ENCODE measurements at places on chromosomes 1 and 21.
A peak's percentile ranks its signal among the peaks of the same experiment; 100 is the strongest.

DNA sequence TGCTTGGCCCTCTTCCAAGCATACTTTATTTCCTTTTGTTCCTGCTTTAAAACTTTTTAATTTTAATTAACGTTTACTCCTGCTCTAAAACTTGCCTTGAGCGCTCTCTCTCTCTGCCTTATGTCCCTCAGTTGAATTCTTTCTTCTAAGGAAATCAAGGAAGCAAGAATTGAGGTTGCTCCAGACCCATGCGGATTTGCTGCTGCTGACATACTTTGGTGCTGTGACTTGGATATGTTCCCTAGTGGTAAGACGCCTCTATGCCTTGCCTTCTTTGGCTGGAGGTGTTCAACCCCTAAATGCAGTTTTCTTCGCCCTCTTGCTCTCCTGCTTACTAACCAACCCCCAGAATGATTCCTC is 148.1 kb downstream of the ADSS2 start:
- no peak for DNase-seq

GRCh38 chr1:54200519-54200997 is 591 bp downstream of the MRPL37 start:
- no peak for DNase-seq

DNA sequence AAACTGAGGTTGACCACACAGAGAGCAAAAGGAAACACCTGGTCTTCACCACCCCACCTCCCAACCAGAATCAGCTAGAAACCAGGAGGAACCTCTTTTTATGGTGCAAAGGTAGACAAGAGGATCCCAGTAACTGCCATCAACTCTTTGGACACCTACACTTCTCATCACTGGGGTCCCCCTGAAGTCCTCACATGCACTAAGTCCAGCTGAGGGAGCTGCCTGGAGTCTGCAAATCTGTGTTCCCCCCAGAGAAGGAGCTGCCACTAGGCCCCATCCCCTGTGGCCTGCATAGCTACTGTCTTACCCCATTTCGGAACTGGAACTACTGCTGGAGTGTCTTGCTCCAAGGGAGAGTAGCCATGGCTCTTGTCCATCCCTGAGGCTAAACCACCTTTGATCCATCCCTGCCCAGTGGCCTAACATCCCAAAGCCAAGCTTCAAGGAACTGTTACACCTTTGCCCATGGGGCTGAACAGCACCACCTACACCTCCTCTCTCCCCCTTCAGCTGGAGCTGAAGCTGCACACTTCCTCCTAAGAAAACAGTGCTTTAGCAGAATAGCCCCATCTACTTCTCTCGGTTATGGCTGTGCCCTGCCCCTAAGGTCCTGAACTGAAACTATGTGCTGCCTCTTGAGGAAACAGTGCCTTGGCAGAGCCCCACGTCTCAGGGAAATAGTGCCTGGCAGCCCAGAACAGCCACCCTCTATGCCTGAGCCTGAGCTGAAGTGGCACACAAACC is 85.4 kb upstream of the CD53 start:
- peak; percentile 24 for DNase-seq

DNA sequence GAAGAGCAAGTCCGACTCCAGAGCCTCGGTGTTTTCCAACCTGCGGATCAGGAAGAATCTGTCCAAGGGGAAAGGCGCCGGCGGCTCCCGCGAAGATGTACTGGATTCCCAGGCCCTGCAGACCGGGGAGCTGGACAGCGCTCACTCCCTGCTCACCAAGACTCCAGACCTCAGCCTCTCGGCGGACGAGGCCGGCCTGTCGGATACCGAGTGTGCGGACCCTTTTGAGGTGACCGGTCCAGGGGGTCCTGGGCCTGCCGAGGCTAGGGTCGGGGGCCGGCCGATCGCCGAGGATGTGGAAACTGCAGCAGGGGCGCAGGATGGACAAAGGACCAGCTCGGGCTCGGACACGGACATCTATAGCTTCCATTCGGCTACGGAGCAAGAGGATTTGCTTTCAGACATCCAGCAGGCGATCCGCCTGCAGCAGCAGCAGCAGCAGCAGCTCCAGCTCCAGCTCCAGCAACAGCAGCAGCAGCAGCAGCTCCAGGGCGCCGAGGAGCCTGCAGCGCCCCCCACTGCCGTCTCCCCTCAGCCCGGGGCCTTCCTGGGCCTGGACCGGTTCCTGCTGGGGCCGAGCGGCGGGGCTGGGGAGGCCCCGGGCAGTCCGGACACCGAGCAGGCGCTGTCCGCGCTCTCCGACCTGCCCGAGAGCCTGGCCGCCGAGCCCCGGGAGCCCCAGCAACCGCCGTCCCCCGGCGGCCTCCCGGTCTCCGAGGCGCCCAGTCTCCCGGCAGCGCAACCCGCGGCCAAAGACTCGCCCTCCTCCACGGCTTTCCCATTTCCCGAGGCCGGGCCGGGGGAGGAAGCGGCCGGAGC is 827 bp downstream of the FMN2 start:
- DNase-seq = no peak

GRCh38 chr1:111110197-111110899 is 29.5 kb downstream of the DRAM2 start:
- no peak for DNase-seq

GRCh38 chr1:207902566-207902965 is 8.4 kb downstream of the CD34 start:
- DNase-seq = no peak

GRCh38 chr1:206748348-206749030 is 22.1 kb upstream of the IL19 start:
- no peak for DNase-seq

DNA sequence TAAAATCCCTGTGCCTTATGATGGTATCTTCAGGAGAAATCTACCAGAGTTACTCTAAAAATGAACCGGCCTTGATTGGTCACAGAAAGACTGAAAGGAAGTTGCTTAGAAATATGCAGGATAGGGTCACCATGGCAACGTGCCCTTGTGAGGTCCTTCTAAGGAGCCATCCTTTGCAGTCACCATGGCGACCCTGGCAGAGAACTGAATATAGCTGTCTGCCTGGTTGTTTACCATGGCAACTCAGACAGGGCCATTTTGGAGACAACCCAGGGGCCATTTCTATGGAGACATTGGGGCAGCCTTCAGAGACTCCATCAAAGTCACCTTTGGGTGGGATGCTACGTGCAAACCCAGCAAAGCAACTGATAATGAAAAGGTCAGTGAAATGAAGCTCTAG is 43.0 kb downstream of the SNX7 start:
- no peak for DNase-seq

DNA sequence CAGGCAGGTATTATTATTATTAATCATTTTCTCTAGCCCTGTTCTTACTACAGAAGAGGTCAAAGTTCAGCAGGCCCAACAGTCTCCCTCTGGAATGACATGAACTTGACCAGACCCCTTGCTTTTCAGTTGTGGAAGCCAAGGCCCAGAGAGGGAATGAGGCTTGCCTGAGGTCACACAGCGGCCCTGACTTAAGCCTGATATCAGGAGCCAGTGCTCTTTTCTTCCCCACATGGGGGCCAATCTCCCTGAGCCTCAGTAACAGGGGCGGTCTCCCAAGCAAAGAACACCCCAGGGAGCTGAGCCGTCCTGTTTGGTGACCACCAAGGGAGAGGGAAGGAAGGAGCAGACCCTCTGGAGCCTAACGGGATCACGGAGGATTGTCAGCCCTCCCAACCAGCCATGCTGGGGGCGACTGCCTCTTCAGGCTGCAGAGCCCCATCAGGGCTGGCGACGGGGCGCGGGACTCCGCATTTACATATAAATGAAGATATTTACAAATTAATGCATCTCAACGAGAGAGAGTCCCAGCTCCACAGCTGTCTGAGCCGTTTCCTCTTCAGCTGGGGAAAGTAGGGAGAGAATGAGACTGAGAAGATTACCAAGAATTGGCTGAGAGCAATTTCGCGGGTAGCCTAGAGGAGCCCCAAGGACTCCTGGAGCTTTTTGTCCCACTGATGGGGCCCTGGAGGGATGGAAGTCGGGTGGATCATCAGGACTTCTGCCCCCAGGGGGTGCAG is 186.1 kb upstream of the KLHDC7A start:
- DNase-seq = no peak

- no peak for DNase-seq
Observed at GRCh38 chr1:168468042-168468809, 75.6 kb downstream of the XCL2 start.

GRCh38 chr1:154746622-154747299 is 123.3 kb downstream of the KCNN3 start:
- no peak for DNase-seq

DNA sequence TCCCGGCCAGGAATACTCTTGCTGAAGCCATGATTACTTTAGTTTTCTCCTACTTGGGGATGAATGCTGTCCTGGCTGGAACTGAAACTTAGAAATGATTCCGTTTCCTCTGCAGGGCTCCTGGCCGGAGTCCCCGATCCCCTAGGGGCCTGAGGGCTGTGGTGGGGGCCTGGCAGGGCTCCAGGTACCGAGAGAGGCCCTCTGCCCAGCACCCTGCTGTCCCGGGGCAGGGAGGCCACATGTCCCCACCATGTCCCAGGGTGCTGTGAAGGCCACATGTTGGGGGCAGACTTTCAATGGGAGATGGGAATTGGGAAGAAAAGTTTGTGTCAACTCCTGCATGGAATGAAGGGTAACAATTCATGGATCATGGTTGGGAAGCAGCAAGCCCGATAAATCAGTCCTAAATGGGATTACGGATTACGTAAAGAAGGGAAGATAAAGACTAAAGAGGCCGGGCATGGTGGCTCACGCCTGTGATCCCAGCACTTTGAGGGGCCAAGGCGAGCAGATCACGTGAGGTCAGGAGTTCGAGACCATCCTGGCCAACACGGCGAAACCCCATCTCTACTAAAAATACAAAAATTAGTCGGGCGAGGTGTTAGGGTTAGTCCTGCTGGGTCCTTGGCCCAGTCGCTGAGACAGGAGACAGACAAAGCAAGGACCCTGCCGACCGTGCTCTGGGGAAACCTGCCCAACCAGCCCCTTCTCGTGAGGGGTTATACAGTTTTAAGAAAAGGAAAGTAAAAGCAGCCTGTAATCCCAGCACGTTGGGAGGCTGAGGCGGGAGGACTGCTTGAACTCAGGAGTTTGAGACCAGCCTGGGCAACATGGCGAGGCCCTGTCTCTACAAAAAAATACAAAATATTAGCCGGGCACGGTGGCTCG is 37.6 kb downstream of the MORN1 start:
- DNase-seq = no peak

DNA sequence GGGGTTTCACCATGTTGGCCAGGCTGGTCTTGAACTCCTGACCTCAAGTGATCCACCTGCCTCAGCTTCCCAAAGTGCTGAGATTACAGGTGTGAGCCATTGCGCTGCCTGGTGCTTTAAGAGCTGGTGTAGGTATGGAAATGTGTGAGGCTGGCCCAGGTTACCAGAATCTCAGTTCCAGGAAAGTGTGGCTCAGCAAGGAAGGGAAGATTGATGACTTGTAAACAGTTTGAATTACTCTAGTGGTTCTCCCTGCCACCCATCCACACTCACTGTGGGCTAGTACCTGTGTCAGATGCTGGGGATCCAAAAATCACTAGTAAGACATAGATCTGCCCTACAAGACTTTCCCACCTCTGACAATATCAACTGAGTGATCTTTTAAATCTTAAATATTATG is 34.5 kb upstream of the SLC35D1 start:
- DNase-seq = no peak

- DNase-seq = no peak
Observed at GRCh38 chr21:35753308-35753707, 307.0 kb downstream of the SETD4 start.

DNA sequence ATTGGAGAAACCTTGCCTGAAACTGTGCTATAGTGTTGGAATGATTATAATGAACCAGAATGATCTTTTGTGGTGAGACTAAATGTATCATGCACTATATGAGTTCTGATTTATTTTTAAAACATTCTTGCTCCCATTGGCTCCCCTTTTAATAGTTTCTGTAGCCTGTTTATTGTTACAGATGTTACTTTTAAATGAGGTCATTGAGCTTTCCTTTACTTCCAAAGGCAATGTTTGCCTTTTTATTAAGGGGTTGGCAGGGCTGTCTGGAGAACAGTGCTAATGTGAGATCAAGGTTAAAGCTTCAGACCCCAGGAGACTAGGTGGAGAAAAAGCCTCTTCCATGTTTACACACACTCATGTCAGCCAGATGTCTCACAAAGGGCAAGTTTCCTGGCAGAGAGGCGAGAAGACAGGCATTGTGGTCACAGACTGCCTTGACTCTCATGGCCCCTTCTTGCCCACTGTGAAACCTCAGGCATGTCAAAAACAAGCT is 120.6 kb upstream of the RAVER2 start:
- no peak for DNase-seq

- no peak for DNase-seq
Observed at GRCh38 chr1:100995198-100995988, 30.2 kb downstream of the DPH5 start.

DNA sequence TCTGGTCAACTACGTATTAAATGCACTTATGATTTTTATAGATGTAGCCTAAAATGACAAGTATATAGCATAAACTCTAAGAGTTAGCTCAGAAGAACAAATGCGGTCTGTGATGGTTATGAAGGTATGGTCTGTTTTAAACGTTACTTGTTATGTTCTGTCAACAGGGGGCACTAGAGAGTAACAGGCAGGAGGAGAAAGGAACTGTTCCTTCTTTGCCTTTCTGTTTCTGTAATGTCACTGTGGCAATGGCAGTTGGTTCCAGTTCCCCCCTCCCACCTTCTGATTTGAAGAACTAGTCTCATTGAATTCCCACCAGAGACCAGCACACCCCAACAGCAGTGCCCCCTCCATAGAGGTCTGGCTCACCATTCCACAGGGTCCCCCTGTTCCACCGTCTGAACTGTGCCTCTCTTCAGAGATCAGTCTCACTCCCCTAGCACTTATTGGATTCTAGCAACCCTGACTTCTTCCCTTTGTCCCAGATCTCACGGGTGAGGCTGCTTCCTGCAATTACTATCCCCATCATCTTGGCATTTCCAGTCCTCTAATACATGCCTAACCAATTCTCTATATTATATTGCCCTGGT is 14.0 kb downstream of the KRTAP24-1 start:
- DNase-seq = no peak

DNA sequence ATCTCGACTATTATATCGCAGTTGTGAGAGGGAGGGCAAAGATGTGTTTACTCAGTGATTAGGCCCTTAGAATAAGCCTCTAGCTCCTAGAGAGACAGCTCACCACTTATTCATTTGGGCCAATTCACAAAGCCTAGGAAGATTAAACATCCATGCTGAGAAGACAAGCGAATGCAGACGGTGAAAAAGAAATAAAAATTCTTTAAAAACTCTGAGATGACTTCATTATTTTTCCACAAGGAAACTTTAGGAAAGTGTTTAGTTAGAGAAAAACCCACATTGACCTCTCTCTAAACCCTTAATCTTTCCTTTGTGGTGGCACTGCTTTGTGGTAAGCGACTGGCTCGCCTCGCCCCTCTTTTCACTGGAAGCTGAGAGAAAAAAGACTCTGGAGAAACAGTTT is 146.8 kb upstream of the DMRTA2 start:
- DNase-seq = no peak
